ENCODE measurements at places on chromosomes 12 and 14. TPM values are rescaled to one million over a fixed set of nuclear protein-coding genes. Genes with fewer than 3 reads are reported as not detected.
A peak's percentile ranks its signal among the peaks of the same experiment; 100 is the strongest.

The EIF2S3B gene
- 0.51 TPM for total RNA-seq

The ZFHX2 gene
- 0.14 TPM for total RNA-seq

The OAS2 gene
- 8.8 TPM for total RNA-seq

The CKB gene
- total RNA-seq, result 26.6 TPM

The RIMBP2 gene
- 0.17 TPM for total RNA-seq

The MEG3 gene
- 26.4 TPM for total RNA-seq

DNA sequence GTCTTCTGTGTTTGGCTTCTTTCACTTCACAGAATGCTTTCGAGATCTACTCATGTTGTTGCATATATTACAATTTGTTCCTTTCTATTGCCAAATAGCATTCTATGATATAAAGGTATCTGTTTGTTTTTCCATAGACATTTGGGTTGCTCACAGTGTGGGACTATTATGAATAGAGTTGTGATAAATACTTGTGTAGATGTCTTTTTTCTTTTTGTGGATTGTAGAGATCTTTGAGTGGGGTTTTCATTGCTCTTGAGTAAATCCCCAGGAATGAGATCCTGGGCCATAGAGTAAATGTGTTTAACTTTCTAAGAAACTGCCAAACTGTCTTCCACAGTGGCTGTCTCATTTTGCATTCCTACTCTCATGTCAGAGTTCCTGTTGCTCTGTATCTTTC is 24.9 kb upstream of the CEBPE start:
- no peak for DNase-seq

DNA sequence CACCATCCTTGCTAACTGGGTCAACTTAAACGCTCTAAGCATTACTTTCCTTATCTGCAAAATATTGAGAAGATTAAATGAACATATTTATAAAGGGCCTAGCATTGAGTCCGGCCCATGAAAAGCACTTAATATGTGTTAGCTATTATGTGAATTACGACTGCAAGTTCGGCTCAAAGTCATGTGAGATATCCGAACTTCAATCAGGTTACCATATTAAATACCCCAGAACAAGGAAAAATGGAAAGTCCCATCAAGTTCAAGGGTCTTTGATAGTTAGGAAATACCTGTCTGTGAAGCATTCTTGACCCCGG is 487 bp upstream of the NRDE2 start:
- DNase-seq, result no peak

DNA sequence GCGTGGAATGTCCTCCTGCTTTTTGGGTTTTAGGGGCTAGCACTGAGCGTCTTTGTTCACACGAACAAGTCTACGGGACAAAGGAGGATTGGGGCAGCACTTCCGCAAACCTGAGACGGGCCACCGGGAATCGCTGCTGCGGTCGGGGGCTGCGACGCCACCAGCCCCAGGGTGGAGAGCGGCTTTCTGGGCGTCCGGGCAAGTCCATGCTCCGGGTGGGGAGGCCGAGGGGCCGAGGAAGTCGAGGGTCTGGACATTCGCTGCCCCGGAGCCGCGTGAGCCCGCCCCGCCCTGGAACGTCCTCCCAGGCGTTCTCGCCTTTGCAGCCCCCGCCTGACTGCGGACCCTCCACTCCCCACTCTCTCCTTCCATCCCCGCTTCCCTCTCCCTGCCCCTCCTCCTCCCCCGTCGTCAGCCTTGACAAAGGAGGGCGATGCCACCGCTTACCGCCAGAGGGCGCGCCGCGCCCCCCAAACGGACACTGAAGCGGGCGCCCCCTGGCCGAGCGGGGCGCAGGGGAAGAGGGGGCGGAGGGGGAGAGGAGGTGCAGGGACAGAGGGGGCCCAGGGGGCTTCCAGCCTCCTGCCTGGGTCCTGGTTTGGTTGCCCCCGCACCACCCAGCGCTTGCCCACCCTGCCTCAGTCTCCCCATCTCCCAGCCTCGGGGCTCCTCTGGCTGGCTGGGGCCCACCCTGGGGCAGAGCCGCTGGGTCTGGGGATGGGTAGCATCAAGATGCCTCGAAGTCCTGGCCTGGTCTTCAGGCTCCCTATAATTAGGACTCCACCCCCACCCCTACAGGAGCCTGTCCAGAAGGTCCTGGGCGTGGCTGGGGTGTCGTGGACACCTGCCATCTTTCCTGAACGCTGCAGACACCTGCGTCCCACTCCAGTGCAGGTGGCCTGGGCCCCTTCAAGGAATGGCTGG is 39.1 kb upstream of the INF2 start:
- peak; percentile 71 for DNase-seq

- DNase-seq, result peak; percentile 49
These were observed 5.1 kb downstream of the ERBB3 start for GRCh38 chr12:56084958-56085543.

DNA sequence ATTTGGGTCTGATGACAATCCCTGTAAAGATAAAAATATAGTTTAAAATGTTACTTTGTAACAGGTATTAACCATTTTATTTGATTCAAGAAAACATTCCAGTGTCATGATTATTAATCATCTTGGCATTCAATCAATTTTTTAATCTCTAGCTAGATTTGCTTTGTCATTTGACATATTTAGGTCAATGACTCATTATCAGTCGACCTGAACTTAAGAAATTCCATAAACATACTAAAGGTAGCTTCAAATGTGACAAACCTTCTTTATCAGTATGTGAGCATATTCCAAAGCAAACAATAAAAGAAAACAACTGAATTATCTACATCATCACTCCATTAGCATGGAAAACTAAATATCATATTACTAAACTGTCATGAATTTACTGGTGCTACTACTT is 50.8 kb upstream of the CDKL1 start:
- no peak for DNase-seq

- DNase-seq, result no peak
These were observed 1140.6 kb downstream of the BCL11B start for GRCh38 chr14:98131406-98131805.
